Activated CD4-positive, alpha-beta T cell treated with anti-CD3 and anti-CD28 coated beads, Interleukin-2, amount 50 U/mL, for 48 hours (primary cell): ENCODE measurements at places on chromosomes 5 and 9.

GRCh38 chr5:172858990-172859811 lies 25.1 kb downstream of the ERGIC1 start:
- no peak for DNase-seq

GRCh38 chr9:82972446-82972845 lies 90.5 kb downstream of the RASEF start:
- no peak for DNase-seq

DNA sequence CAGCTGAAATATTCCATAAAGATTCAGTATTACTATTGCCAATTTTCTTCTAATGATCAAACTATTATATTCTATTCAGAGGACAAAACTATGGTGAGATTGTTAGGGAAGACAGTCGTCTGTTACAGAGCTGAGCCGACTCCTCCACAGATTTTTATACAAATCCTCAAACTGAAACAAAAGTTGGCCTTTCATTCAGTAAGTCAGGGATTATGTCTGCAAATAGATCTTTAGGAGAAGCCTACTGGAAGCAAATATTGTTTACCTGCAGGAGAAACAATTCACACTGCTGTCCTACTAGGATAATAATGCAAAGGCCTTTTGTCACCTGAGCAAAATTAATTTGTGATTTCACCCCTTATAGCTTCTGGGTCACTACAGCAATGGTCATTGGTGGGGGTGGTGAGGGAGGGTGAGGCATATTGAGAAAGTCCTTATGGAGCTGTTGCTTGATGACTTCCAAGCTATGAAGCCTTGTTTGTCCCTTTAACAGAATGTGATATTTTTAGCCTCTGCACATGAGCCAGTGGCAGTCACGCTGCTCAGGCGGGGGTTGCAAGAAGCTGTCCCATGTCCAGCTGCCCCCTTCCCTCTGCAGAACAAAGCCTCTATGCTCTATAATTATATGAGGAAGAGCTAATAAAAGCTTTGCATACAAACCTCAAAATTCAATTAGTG lies 200.5 kb upstream of the KLF9 start:
- no peak for DNase-seq

DNA sequence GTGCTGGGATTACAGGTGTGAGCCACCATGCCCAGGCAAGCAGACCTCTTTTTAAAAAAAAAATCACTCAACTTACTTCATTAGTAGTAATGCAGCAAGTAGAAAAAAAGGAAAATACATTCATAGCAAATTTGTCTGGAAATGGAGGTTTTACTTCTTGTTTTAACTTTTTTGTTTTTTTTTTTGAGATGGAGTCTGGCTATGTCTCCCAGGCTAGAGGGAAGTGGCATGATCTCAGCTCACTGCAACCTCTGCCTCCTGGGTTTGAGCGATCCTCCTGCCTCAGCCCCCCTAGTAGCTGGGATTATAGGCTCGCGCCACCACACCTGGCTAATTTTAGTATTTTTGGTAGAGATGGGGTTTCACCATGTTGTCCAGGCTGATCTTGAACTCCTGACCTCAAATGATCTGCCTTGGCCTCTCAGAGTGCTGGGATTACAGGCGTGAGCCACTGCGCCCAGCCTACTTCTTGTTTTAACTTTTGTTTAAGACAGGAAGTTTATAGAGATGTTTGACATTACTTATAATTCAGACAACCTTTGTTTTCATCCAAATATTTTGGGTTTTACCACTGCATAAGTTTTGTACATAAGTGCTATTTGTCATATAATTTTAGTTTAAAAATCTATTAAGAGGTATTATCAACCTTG lies 26.5 kb downstream of the UBE2R2 start:
- no peak for DNase-seq

- peak; percentile 77 for DNase-seq
These were observed 19.8 kb downstream of the TRIP13 start for GRCh38 chr5:912280-913091.

GRCh38 chr5:135163964-135164363 lies 129.9 kb upstream of the PITX1 start:
- DNase-seq, result no peak

DNA sequence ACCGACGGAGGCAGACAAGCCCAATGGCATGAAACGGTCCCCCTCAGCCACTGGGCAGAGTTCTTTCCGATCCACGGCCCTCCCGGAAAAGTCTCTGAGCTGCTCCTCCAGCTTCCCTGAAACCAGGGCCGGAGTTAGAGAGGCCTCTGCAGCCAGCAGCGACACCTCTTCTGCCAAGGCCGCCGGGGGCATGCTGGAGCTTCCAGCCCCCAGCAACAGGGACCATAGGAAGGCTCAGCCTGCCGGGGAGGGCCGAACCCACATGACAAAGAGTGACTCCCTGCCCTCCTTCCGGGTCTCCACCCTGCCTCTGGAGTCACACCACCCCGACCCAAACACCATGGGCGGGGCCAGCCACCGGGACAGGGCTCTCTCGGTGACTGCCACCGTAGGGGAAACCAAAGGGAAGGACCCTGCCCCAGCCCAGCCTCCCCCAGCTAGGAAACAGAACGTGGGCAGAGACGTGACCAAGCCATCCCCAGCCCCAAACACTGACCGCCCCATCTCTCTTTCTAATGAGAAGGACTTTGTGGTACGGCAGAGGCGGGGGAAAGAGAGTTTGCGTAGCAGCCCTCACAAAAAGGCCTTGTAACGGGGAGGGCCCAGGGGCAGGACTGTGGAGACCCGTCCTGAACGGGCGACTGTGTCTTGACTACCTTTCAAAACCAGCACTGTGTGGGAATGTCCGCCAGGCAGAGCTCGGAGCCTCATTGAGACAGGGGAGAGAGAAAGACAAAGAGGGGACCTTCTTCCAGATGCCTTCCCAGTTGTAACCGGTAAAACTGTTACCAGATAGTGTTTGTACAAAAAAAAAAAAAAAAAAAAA lies 29.9 kb downstream of the CD180 start:
- peak; percentile 82 for DNase-seq

- peak; percentile 27 for DNase-seq
These were observed 17.4 kb upstream of the CAMSAP1 start for GRCh38 chr9:135924628-135925338.

GRCh38 chr5:54517174-54517511 lies 416 bp upstream of the SNX18 start:
- no peak for DNase-seq

DNA sequence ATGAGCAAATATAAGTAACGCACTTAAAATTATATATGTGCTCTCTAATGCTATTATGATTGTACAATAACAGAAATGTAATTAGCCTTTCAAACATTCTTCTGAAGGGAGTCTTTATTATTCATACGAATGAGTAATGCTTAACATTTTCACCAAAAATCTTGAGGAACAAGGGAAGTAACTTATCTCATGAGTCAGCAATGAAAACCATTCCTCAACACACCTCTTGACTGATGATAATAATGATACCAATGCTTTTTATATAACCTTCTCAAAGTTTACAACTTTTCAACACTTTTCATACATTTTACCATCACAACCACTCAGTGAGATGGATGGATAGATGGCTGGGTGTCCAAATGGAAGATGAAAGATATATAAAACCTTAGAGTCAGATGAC lies 369.3 kb downstream of the BNC2 start:
- no peak for DNase-seq

- DNase-seq, result no peak
These were observed 103.0 kb upstream of the ERCC6L2 start for GRCh38 chr9:95772320-95773052.

GRCh38 chr5:133244242-133244641 lies 192.4 kb downstream of the HSPA4 start:
- DNase-seq, result no peak

GRCh38 chr9:95103281-95103771 lies 214.2 kb downstream of the FANCC start:
- no peak for DNase-seq

- DNase-seq, result no peak
These were observed 4.4 kb downstream of the NDST1 start for GRCh38 chr5:150512368-150512747.

GRCh38 chr9:69221036-69221435 lies 47.0 kb downstream of the TJP2 start:
- DNase-seq, result no peak

GRCh38 chr5:35683466-35683865 lies 65.8 kb downstream of the SPEF2 start:
- DNase-seq, result no peak

DNA sequence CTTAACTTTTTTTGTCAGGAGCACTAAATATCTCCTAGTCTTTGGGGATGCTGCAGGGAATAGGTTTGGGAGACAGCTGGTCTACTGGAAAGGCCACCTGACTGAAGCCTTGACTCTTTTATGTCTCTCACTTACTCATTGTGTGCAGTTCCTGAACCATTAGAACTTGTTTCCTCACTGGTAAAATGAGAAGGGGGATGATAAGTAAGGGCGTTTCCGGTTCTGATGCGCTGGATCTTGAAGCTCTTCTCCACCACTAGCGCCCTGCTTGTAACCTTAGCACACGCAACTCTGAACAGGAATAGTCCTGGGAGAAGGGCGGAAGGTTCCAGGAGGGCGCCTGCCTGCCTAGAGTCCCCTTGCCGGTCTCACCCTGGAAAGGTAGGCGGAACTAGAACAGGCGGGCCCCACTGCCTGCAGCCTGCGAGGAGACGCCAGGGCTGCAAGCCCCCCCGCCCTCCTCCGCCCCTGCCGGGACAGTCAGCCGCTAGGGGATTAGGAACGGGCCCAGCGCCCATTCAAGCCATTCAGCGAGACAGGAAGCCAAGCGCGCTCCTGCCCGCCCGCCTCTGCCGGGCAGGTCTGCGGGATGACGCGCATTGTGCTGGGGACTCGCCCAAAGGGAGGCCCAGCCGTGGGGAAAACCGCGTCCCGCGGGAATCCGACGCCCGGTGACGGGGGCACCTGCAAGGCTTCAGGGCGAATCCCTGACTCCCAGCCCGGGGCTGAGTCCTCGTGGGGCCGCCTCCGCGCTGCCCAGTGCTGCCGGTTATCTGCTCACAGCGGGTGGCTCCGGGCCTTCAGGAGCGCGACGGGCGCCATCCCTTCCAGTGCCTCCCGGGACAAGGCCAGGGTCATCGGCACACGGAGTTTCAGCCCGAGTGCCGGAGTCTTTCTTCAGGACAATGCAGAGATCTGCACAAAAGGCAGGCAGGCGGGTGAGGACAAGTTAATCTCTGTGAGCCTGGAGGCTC lies 44.0 kb upstream of the XPA start:
- DNase-seq, result peak; percentile 41

DNA sequence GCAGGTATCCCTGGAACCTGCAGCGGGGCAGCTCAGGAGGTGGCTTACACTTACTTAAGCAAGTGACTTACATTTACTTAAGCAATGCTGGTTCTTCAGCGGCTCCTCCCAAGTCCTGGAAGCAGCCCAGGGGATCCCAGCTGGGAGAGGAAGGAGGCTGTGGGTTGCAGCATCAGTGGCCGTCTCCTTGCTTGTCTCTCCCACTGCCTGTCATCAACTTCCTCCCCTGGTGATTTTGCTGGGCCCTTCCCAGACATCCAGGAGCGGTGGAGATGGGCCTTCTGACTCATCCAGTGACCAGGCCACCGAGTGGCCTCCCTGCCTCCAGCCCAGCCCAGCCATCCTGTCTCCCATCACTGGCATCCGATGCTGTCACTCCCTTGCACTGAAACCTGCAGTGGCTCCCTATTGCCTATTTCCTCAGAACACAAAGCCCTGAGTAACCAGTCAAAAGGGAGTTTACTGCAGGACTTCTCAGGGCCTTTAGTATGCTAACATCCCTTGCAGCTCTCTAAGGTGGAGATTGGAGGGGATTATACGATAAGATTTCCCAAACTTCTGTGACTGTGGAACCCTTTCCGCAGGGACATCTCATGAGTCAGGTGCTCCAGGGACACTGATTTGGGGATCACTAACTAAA lies 155.9 kb upstream of the PHYKPL start:
- DNase-seq, result no peak

- DNase-seq, result no peak
These were observed 2.3 kb upstream of the SLC46A2 start for GRCh38 chr9:112892981-112893380.

- DNase-seq, result peak; percentile 41
These were observed at the start of gene RXRA for GRCh38 chr9:134325813-134326723. TSS of gene RXRA (plus strand) at chr9:134326455. CDS start at chr9:134326632, 177 bp downstream.

DNA sequence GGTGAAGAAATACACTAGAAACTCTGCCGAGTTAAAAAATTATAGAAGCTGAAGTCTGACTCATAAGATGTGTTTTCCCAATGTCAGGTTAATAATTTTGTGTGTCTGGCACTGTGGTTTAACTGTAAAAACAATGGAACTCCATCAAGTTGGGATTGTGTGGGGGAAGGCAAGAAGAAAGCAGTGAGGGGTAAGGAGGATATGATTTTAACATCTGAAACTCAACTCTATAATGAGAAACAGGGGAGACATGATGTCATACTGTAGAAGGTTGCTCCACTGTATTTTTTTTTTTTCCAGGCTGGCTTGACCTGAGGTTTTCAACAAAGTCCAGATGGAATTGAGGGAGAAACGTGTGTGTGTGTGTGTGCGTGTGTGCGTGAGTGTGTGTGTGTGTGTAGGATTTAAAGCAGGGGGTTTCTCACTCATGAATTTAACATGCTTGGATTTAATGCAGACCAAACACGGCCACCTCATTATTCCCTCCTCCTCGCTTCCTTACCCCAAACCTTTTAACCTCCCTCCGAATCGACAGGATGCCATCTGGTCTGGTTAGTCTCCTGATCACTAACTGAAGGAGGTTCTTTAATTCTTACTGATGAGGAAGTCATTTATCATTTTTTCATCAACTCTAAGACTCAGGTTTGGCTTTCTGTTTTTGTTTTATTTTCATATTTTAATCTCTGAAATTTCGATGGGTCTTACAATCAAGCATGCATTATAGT lies 140.2 kb upstream of the LPAR1 start:
- no peak for DNase-seq

DNA sequence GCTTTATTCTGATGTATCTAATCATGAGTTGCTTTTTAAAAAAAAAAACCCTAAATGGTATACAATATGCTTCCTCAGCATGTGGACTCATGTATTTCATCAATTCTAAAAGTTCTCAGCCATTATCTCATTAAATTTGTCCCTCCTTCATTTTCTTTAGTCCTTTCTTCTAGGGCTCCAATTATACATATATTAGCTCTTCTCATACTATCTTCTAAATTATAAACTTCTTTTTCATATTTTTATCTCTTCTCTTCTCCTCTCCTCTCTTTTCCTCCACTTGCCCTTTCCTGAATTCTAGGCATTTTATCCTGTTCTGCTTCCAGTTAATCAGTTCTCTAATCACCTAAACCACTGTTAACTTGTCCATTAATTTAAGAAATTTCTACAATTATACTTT lies 55.0 kb upstream of the IL33 start:
- DNase-seq, result no peak

DNA sequence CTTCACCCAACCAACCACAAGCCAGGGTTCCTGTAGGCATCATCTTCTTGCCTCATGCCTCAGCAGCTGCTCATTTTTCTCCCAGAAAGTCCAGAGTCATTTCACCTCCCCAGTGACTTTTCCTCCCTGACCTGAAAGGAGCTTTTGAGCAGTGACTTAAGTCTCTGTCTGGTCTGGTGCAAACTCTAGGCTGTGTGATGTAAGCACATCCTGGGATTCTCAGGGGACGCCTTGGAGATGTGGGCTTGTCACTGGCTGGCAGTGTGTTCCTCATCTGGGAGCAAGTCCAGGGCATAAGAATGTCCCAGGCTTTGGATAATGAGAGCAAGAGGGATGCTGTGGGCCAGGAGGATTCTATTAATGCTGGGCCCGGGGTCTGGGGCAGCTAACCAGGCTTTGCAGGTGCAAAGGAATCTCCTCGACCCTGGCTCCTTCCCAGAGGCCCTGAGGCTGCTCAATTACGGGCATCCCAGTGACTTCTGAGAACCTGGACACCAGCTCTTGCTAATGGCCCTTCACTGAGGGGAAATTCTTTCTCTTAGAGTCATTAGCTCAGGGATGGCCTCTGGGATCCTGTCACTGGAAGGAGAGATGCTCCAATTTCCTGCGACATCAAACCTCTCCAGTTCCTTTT lies 211.0 kb upstream of the PANK3 start:
- no peak for DNase-seq

- no peak for DNase-seq
These were observed 174.7 kb downstream of the NR3C1 start for GRCh38 chr5:143228597-143229293.
